Fibroblast of lung (primary cell): ENCODE measurements at places on chromosomes 2 and 18. TPM values are rescaled to one million over a fixed set of nuclear protein-coding genes. Genes with fewer than 3 reads are reported as not detected.

Gene KCNK3
- under 0.01 and 0.26 TPM in 2 replicates for total RNA-seq

Gene RAB17
- total RNA-seq, result 0.17 and 0.26 TPM in 2 replicates

Gene MEP1B
- total RNA-seq, result under 0.01 TPM in 2 replicates

Gene GAD1
- total RNA-seq, result 0.26 and 0.33 TPM in 2 replicates

Gene DLGAP1
- total RNA-seq, result 0.17 and 0.51 TPM in 2 replicates

Gene DSC2
- total RNA-seq, result under 0.01 TPM in 2 replicates

Gene EFEMP1
- 467 and 615 TPM in 2 replicates for total RNA-seq

Gene C2orf81
- 0.77 and 1.5 TPM in 2 replicates for total RNA-seq

Gene HOXD13
- not detected in 2 replicates for total RNA-seq
